ENCODE measurements at places on chromosomes 2 and 18. TPM values are rescaled to one million over a fixed set of nuclear protein-coding genes. Genes with fewer than 3 reads are reported as not detected.

Gene CXCR1
- not detected for total RNA-seq

Gene STEAP3
- 0.18 TPM for total RNA-seq

Gene MYL12B
- 243 TPM for total RNA-seq

Gene CCDC178
- not detected for total RNA-seq

Gene DLX1
- not detected for total RNA-seq

Gene SERPINE2
- 40.4 TPM for total RNA-seq

DNA sequence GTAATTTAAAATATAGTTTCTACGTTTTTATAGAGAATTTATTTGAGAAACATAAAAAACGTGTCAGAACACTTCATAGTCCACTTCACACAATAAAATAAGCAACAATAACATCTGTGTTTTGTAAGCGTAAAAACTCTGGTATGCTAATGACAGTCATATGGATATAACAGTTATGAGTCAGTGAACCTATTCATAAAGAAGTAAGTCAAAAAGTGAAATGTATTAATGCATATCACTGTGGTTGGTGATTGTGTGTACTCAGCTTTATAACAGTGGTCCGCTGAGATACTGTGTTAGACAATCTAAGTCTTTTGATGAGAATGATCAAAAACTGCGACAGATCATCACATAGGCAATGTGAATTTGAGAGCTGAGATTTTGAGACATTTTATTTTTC, 153.2 kb downstream of the WDR7 start:
- H3K27me3 ChIP-seq, result no peaks in the 10 kb centered on the region
- no peak overlapping the region for H3K4me3 ChIP-seq
- H3K27ac ChIP-seq, result no peak overlapping the region
- H3K36me3 ChIP-seq, result peaks cover 14% of the 10 kb centered on the region
- DNase-seq, result no peak
- H3K4me1 ChIP-seq, result peaks cover 3% of the 10 kb centered on the region

DNA sequence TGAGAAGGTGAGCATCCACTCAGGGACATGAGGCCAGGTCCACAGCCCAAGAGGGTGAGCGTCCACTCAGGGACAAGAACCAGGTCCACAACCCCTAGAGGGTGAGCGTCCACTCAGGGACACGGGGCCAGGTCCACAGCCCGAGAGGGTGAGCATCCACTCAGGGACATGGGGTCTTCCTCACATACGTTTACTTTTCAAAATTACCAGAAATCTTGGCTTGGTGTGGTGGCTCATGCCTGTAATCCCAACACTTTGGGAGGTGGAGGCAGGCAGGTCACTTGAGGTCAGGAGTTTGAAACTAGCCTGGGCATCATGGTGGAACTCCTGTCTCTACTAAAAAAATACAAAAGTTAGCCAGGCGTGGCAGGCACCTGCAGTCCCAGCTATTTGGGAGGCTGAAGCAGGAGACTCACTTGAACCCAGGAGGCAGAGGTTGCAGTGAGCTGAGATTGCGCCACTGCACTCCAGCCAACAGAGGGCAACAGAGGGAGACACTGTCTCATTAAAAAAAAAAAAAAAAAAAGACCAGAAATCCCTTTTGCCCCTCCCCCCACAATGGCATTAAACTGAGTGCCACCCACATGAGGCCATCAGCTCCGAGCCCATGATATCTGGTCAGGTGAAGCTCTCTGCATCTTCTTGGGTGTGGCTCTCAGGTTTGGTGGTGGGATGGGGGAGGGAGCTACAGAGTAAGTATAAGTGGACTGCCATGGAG, 9.0 kb upstream of the MBP start:
- H3K4me3 ChIP-seq, result no peak overlapping the region
- no peak for DNase-seq
- peaks cover 8% of the 10 kb centered on the region for H3K36me3 ChIP-seq
- H3K27ac ChIP-seq, result no peak overlapping the region
- peaks cover 32% of the 10 kb centered on the region for H3K4me1 ChIP-seq

DNA sequence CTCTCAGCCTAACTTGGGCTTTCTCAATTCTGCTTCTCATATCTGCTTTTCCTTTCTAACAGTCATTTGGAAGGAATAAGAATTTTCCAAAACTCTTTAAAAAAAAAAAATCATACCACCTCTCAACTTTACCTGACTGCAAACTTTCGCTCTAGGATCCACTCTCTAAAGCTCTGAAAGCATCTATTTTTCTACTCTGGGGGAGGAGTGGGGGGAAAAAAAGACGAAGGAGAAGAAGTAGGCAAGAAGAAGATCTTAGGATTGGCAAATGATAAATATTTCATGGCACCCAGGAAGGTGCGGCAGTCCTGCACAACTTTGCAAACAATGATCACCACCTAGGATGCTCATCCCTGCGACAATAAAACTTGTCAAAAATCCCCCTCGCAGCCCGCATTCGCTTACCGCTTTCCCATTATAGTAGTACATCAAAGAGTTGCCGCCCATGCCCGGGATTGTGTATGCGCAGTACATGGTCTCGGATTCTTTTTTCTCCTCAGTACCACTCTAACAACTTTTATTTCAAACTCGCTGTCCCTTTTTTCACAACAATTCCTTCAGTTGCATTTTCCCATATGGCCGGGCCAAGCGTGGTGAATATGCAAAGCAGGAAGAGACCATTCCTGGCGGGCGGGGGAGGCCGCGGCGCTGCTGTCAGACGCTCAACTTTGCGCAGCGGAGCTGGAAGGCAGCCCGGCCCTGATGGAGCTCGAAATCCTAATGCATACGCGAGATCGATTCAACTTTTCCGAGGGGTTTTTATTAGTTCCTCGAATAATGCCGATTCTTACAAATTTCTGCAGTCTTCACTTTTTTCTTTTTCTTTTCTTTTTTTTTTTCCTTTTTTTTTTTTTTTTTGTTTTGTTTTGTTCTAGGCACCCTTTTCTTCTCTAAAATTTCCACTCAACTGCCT, 266.5 kb downstream of the TCF4 start:
- peaks cover 8% of the 10 kb centered on the region for H3K4me1 ChIP-seq
- H3K4me3 ChIP-seq, result peak overlapping the region; percentile 60
- DNase-seq, result peak; percentile 57

DNA sequence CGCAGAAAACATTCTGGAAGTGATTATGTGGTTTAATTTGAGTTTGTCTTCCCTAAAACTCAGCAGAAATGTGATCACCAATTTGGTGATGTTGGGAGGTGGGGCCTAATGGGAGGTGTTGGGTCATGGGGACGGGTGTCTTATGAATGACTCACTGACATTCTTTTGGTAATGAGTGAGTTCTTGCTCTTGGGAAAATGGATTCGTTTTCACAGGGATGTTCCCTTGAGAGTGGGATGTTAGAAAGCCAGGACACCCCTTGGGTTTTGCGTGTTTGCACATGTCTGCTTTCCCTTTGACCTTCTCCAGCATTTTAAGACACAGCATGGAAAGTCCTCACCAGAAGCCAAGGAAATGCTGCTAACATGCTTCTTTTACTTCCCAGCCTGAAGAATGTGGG, 321.5 kb upstream of the NT5C1B start:
- no peak for DNase-seq
- no peak overlapping the region for H3K4me3 ChIP-seq
- H3K27me3 ChIP-seq, result no peaks in the 10 kb centered on the region
- H3K27ac ChIP-seq, result no peak overlapping the region
- no peaks in the 10 kb centered on the region for H3K36me3 ChIP-seq

- peaks cover 23% of the 10 kb centered on the region for H3K4me1 ChIP-seq
- H3K4me3 ChIP-seq, result no peak overlapping the region
- H3K27me3 ChIP-seq, result peaks cover 1% of the 10 kb centered on the region
- no peaks in the 10 kb centered on the region for H3K36me3 ChIP-seq
- H3K27ac ChIP-seq, result no peak overlapping the region
- no peak for DNase-seq
These were observed 76.0 kb downstream of the CD8B2 start for GRCh38 chr2:106563195-106563594.

DNA sequence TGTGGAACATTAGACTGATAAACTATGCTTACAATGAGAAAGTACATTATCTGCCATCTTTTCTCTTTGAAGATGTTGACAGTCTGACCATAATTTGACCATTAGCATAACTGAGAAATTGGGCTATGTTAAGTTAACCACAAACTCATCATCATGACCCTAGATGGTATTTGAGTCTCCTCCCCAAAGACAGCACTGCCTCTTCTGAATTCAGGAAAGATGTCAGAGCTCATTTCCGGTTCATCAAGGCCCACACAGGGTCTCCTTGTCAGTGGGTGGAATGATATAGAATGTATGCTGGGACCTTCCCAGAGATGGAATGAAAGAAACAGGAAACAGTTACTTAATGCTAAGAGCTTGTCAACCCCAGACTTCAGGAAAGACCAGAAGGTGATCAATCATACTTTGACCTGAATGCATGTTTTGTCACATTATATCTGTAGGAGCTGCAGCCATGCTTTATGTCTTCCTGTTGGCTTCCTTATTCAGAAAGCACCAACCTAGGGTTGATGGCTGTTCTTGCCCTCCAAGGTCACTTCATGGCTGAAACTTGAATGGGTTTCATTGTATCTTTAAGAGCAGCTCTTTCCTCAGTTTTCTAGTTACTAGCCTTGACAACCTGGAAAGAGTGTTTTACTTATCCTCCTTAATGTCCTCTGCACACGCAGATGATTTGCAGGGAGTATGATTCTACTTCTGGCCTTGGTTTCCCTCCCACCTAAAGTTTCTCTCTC, 99.1 kb upstream of the NEUROD1 start:
- no peak overlapping the region for H3K4me3 ChIP-seq
- peaks cover 4% of the 10 kb centered on the region for H3K27me3 ChIP-seq
- DNase-seq, result no peak
- no peaks in the 10 kb centered on the region for H3K36me3 ChIP-seq
- no peak overlapping the region for H3K27ac ChIP-seq
- no peaks in the 10 kb centered on the region for H3K4me1 ChIP-seq

DNA sequence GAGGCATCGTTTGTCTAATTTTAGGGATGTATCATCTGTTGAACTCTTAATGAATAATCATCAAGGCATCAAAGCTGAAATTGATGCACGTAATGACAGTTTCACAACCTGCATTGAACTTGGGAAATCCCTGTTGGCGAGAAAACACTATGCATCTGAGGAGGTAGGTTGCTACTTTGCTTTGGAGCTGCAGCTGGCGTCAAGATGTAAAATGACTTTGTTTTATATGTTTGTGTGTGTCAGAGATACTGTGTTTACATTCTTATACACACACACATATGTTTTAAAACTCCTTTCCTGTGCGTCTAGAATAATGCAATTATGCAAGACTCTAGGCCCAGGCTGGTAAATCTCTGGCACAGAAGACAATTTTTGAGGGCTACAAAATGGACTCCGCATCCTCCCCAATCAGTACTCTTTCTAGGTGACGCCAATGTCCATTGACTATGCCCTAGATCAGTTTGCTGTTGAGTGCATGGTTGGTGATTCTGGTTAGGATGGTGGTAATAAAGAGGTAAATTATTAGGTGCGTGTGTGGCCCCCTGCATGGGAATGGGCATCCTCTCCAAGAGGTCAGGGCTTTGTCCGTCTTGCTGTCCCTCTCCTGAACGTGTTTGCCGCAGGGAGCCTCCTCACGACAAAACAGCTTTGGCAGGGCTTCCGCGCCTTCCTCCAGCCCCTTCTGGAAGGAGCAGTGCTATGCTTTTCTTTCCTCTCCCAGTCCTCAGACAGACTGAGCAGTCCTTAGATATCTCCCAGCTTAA, 68.2 kb upstream of the EML6 start:
- H3K36me3 ChIP-seq, result peaks cover 48% of the 10 kb centered on the region
- no peak for DNase-seq
- H3K27ac ChIP-seq, result no peak overlapping the region

DNA sequence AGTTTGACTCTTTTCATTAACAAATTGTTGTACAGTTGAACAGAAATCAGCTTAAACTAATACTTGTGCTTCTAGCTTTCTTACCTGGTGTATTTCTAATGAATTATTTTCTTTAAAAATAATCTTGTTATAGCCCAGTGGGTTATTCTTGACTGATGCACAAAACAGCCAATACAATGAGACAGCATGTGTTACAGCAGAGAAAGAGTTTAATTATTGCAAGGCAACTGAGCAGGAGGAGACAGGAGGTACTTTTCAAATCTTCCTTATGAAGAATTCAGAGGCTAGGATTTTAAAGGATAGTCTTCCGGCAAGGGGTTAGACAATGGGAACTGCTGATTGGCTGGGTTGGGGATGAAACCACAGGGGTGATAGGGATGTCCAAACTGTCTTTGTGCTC, 64.5 kb upstream of the TPO start:
- peaks cover 2% of the 10 kb centered on the region for H3K36me3 ChIP-seq
- no peak overlapping the region for H3K4me3 ChIP-seq
- DNase-seq, result no peak
- no peaks in the 10 kb centered on the region for H3K4me1 ChIP-seq
- no peaks in the 10 kb centered on the region for H3K27me3 ChIP-seq

DNA sequence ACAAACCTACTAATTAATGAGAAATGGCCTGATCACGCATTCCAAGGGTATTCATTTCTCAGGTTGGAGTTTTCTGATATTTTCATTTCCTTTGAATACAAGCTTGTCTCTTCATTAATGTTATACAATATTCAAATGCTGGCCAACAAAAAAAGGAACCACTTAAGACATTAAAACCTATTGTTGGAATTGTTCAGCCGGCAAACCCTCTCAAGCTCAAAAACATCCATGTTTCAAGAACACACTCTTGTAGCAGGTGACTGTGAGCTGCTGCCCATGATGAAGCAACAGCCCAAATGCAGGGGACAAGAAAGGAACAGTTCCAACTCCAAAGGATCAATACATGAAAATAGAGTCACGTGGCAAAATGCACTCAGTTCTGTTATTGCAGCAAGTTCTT, 454.5 kb downstream of the BCL11A start:
- no peak overlapping the region for H3K27ac ChIP-seq
- H3K4me3 ChIP-seq, result no peak overlapping the region
- no peaks in the 10 kb centered on the region for H3K4me1 ChIP-seq
- no peak for DNase-seq
- no peaks in the 10 kb centered on the region for H3K27me3 ChIP-seq

DNA sequence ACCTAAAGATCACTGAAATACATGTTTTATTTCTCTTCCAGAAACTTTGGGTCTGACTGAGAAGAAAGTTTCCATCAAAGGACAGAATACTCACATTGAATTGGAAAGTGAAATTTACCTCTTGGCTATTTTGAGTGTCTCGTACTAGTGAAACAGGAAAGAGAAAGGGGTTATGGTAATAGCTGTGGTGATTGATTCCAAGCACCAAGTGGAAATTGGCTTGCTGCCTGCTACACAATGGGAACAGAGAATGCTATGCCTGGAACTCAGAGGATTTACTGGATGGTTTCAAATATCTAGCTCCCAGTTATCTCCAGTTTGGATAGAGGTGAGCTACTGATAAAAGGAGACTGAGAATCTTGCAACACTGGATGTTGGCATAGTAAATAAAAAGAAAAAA, 492.8 kb upstream of the FSIP2 start:
- H3K27me3 ChIP-seq, result no peaks in the 10 kb centered on the region

All from activated CD8-positive, alpha-beta T cell treated with anti-CD3 and anti-CD28 coated beads for 36 hours (primary cell).